ENCODE measurements at places on chromosomes 1 and 21. TPM values are rescaled to one million over a fixed set of nuclear protein-coding genes. Genes with fewer than 3 reads are reported as not detected.
A peak's percentile ranks its signal among the peaks of the same experiment; 100 is the strongest.

GRCh38 chr1:76465030-76465429 lies 390.5 kb downstream of the ST6GALNAC3 start:
- no peak for DNase-seq

GRCh38 chr1:54403808-54404261 lies 2.4 kb downstream of the SSBP3 start:
- DNase-seq = no peak

DNA sequence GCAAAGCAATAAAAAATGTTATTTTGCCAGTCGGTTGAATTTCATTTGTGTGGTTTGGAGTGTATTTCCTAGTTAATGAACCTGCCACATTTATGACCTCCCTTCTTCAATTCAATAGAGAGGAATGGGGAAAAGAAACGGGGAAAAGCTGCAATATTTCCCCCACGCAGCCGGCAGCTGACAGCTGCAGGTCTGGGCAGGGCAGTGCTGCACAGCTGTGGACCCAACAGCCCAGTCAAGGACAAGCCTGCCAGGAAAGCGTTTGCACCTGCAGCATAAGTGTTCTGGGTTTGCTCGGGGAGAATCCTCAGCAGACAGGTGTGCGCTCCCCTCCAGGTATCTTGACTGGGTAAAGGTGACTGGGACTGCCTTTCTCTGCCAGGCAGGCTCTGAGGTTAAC lies 53.4 kb downstream of the FBXO2 start:
- no peak for DNase-seq

DNA sequence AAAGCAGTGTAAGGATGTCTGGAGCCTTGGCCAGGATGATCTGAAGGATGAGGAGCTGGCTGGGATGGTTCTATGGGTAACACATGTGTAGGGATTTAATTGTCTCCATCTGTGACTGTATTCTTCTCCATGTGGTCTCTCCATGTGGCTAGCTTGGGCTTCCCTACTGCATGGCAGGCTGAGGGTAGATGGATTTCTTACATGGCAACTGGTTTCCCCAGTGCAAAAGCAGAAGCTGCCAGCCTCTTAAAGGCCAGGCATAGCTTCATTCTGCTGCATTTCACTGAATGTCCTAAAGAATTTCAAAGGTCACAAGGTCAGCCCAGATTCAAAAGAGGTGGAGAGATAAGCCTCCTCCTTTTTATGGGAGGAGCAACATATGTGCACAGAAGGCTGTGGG lies 61.7 kb downstream of the XCL2 start:
- DNase-seq = no peak

GRCh38 chr1:119124764-119125163 lies 15.7 kb downstream of the WARS2 start:
- no peak for DNase-seq

- DNase-seq = peak; percentile 45
Observed at GRCh38 chr1:8249838-8250237, 68.1 kb upstream of the SLC45A1 start.

- no peak for DNase-seq
Observed at GRCh38 chr1:29708796-29709703, 472.7 kb downstream of the PTPRU start.

- DNase-seq = no peak
Observed at GRCh38 chr21:43281661-43282357, 113.0 kb downstream of the CRYAA start.

GRCh38 chr1:62687421-62687902 lies 724 bp downstream of the DOCK7 start:
- DNase-seq = peak; percentile 62

- no peak for DNase-seq
Observed at GRCh38 chr1:240909701-240910457, 297.9 kb upstream of the GREM2 start.

DNA sequence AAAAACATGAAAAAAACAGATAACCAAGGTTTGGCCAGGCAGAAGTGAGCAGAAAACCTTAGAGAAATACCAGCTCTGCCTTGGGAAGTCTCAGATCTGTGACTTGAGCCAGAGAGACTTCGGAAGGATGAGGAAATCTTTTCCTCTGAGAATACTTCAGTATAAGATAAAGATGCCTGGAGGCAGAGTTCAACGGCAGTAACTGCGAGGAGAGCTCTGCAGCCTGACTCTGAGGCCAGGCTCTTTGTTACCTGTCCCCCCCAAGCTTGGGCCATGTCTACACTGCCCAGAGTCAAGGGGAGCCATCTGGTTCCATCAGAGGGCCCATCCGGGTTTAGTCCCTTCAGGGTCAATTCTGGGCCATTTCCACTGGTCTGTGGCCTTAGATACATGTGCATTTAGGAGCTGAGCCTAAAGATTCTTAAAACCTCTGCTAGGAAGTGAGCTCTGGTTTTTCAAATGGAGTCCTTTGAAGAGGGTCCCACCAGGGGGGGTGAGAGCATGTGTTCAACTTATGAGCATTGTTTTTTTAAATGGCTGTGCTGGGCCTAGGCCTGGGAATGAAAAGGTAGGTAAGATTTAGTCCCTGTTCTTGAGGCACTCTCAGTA lies 8.7 kb downstream of the KIRREL1 start:
- DNase-seq = no peak

GRCh38 chr1:94063379-94063778 lies 57.6 kb downstream of the ABCA4 start:
- peak; percentile 41 for DNase-seq

GRCh38 chr1:215140135-215140534 lies 57.6 kb downstream of the KCNK2 start:
- no peak for DNase-seq

GRCh38 chr1:113980110-113980509 lies 836 bp downstream of the OLFML3 start:
- DNase-seq = no peak

DNA sequence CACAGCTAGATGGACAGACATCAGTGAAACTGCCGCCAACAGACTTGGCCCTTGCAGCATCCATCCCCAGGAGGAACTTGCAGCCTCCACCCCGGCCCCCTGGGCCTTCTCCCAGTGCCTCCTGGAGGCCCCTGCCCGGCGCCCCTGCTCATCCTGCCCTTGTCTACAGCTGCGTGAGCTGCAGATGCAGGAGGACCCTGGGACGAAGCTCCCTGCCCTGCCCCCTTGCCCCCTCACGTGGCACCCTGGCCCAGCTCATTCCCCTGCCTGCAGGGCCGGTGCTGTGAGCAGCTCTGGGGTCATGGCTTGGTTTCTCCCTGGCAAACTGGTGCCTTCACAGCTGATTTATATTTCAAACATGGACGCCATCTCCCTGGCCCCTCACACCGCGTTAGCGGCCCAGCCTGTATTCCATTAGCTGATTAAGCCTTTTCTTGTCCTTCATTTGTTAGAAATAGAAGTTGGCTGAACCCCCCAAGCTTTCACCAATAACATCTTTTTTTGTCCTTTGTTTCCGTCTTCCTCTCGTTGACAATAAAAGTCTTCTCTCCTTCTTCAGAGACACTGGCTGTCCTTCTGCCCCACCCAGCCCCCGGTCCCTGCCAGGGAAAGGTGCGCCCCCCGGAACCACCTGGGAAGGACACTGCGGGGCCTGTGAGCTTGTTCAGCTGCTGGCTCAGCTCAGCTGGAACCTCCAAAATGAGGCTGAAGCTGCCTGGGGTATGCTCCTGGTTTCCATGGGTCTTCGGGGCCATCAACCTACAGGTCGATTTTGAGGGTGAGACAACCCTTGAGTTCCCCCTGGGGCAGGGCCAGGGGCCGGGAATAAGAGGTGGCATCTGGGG lies 34.0 kb upstream of the SLC19A1 start:
- no peak for DNase-seq

GRCh38 chr1:168782559-168783116 lies 53.6 kb upstream of the DPT start:
- DNase-seq = no peak

- no peak for DNase-seq
Observed at GRCh38 chr1:233293556-233294446, 1.7 kb downstream of the PCNX2 start.

DNA sequence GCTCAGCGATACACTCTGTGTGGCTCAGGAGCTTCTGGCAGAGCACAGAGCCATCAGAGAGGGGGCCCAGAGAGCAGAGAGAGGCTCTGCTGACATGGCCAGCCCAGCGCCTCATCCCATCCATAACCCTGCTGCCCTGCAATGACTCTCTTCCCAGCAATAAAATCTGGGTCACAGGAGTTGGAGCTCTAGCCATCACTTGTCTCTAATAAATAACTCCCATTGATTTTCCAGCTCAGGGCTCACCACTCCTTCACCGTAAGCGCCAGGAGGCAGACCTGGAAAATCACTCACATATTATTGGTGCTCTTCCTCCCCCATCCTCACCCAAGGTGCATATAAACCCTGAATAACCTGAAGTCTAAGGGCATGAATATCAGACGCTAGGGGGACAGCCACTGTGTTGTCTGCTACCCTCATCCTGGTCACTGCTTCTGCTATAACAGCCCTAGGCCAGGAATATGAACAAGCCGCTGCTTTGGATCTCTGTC lies at the start of gene APCS:
TSS of gene APCS (plus strand) at position 366 of the 491 bp plus-strand sequence. CDS start at position 462, 96 bp downstream.
- no peak for DNase-seq

DNA sequence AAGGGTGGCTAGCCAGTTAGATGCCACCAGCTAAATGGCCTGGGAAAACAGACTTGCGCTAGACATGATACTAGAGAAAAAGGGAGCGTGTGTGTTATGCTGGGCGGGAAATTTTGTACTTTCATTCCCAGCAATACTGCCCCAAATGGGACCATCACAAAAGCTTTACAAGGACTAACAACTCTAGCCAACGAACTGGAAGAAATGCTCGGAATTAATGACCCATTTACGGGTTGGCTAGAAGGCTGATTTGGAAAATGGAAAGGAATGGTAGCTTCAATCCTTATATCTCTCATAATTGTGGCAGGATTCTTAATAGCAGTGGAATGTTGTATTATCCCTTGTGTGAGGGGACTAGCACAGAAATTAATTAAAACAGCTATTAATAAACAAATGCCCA lies 27.9 kb upstream of the ZNF496 start:
- DNase-seq = no peak

DNA sequence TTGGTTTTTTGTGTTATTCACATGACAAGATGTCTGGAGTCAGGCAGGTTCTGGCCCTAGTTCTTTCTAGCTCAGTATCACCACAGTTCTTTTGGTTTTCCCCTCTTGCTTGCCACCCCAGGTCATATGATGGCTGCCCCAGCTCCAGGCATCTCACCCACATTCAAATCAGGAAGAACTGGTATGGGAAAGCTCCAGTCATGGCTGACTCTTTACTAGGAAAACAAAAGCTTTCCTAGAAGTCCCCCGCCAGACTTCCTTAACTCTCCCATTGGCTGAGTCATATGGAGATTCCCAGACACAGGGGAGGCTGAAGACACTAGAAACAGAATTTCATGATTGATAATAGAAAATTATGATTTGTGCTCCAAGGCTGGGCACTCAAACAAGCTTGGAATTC lies 22.1 kb upstream of the EYA3 start:
- no peak for DNase-seq

DNA sequence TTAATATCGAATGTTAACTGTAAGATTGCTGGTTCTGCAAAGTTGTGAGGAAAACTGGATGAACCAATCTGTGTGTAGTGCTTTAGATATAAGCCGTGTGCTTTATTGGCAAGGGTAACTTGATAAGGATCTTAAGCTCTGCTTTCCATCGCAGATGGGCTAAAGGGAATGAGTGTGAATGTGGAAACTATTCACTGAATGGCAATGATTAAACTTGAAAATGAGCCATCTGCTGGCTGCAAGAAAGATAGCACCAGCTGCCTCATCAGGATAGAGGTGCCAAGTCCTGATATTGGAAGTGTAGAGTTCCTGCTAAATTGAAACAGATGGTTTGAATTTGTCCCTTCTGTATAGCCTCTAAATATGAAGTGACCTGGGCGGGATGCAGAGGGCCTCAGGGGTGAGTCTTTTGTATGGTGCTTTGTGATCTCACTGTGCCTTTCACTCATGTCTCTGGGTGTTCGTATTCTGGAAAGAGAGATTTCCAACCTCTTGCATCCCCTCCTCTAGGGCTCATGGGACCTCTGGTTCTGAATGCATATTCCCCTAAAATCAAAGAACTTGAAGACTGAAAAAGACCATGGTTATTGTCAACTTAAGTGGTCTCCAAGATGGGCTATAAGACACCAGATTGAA lies 9.2 kb downstream of the FCRL3 start:
- DNase-seq = peak; percentile 42

- no peak for DNase-seq
Observed at GRCh38 chr1:70948396-70949017, 99.1 kb downstream of the PTGER3 start.

GRCh38 chr1:3002349-3003038 lies 18.8 kb upstream of the ACTRT2 start:
- no peak for DNase-seq

DNA sequence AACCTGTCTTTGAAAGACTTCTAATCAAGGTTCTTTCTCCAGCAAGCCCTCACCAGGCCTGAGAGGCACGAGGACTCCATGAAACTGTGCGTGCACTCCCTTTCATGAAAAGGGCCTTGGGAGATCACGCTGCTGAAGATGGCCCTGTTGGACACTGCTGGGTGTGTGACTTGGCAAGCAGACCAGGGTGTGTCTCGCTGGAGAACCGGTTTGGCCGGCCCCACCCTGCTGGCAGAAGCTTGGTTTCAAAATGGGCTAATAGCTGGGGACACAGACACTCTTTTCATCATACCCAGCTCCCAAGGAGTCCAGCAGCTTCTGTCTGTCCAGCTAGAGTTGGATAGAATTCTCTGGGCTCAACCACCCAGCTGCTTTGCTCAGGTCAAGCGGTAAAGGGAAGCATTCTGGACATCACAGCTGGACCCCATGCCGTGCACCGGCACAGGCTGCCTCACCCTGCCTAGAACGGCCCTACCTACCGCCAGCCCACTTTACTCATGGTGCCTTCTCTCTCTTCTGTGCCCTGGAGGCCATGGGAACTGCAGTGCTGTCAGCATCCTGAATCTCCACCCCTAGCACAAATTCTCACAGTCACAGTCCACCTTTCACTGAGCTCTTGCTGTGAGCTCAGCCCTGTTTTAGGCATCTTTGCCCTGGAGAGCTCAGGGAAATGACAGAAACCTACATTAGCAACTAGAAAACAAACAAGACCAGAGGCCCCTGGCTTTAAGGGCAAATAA lies 24.6 kb downstream of the PKP1 start:
- DNase-seq = no peak

GRCh38 chr1:182877331-182877730 lies 38.2 kb downstream of the DHX9 start:
- DNase-seq = no peak

Gene ZMYM1
- 17.8 TPM for total RNA-seq

Gene TSPEAR
- not detected for total RNA-seq

Gene CELA3A
- total RNA-seq = not detected

Gene NES
- under 0.01 TPM for total RNA-seq

Gene ZBTB7B
- 22.6 TPM for total RNA-seq

Gene C8A
- not detected for total RNA-seq

Gene EYA3
- total RNA-seq = 12.7 TPM

Gene CNTN2
- total RNA-seq = under 0.01 TPM

Gene MSH4
- total RNA-seq = 0.27 TPM

Gene ANGPTL3
- total RNA-seq = not detected

Gene OR6K3
- total RNA-seq = not detected

Gene RAB42
- 1.6 TPM for total RNA-seq

Gene VHLL
- total RNA-seq = not detected

Gene CD52
- total RNA-seq = 227 TPM
